ENCODE measurements at places on chromosomes 1 and 21.
A peak's percentile ranks its signal among the peaks of the same experiment; 100 is the strongest.

GRCh38 chr1:107690491-107690890 lies 274.5 kb downstream of the VAV3 start:
- DNase-seq, result no peak

DNA sequence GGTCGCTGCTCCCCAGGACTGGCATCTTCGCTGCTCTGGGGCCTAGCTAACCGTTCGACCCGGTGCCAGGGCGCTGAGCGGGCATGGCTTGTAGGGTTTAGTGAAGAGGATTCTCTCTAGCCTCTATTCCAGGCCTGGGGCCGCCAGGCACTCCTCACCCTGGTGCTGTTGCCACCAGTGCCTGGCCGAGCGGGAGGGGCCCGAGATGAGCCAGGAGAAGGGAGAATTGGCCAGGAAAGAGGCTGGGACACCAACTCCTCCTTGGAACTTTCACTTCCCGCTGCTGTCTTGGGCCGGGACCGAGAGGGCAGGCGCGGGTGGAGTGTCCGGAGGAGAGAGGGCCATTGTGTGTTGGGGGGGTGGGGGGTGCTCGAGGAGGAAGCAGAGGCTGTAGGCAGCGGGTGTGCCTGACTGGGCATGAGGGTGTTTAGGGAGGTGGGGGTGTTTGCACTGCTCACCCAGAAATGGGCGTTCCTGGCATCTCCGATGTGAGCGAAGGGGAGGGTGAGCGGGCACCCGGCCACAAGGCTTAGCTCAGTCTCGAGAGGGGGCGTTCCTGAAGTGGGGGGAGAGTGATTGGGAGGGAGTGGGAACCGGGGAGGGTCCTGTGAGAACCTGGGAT lies 772 bp downstream of the ADAM15 start:
- DNase-seq, result peak; percentile 85

DNA sequence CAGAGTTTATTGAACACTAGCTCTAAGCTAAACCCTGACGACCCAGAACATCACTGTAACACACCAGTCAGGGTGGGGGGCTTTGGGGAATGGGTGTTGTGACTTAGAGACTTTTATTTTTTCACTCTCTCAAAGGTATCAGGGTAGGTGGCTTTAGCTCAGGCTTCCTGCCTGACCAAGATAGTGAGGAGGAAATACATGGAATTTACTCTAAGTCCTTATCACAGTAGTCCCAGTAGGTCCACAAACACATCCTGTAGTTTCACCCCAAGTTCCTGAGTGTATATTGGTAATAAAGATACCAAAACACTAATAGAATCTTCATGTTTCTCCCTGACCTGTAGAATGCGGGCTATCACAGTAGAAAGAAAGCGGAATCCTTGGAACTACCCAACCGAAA lies 15.1 kb downstream of the GJA5 start:
- no peak for DNase-seq

DNA sequence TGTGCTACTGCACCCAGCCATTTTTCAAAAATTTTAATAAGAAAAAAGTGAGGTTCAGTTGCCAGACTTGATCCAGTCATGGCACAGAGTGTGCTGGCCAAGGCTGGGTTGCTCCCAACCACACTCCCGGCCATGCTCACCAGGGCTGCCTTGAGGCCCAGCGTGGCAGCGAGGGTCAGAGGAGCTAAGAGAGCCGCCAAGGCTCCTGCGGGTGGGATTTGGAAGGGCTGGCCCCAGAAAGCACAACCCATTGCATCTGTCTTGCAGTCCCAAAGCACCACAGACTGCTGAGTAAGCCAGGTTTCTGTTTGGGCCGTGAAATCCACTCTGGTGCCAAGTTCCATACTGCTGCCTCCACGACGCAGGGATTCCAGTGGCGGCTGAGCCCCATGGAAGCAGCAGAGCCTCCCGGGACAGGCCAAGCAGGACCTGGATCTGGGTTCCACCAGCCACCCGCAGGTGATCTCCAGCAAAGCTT lies 22.6 kb downstream of the ZBTB17 start:
- no peak for DNase-seq

- DNase-seq, result no peak
Measured at GRCh38 chr1:31943546-31944184, 5.5 kb upstream of the PTP4A2 start.

- DNase-seq, result no peak
Measured at GRCh38 chr1:92993581-92993980, 32.3 kb upstream of the DIPK1A start.

- DNase-seq, result no peak
Measured at GRCh38 chr1:26839339-26839722, 12.8 kb downstream of the ZDHHC18 start.

- DNase-seq, result no peak
Measured at GRCh38 chr1:185291159-185291558, 25.9 kb downstream of the IVNS1ABP start.

DNA sequence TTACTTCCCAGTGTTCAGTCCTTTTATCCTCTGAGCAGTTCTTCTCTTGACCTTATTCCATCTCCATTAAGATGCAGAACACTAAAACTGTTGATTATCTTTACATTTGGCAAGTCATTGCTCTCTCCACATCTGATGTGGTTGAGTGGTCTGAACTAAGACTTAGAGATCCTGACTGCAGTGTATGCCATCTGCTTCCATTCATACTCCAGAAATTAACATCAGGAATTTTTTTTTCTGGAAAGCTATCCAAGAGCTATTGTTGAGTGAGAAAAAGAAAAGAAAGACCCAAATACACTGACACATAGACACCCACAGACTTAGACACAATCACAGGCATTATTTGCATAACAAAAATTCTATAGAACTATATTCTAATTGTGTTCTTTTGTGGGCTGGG lies 3.7 kb upstream of the TRIM62 start:
- DNase-seq, result no peak

GRCh38 chr1:223811634-223812101 lies 34.1 kb downstream of the TP53BP2 start:
- DNase-seq, result no peak

- DNase-seq, result no peak
Measured at GRCh38 chr1:175408986-175409385, 216.4 kb upstream of the KIAA0040 start.

DNA sequence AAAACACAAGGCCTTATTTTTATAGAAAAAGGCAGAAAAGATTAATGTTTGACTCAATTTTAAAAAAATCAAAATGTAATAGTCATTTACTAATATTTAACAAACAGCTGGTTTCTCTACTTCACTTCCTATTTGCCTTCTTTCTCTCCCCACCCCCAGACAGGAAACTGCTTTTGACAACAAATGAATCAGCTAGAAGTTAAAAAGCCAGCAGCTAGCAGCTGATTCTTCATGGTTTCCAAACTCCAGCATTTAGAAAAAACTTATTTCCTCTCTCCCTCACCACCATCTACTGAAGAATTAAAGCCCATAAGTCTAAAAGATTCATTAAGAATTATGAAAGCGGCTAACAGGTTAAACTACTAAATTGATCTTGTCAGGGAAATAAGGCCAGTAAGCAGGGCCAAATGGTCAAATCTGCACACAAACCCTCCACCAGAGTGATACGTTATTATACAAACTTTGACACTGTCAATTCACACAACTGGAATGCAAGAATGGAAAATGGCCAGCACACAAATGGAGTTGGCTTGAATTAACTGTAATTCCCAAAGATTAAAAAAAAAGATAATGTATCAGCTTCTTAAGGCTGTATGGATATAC lies 4.0 kb downstream of the WDR26 start:
- no peak for DNase-seq

GRCh38 chr21:36806103-36806502 lies 107.2 kb downstream of the SIM2 start:
- no peak for DNase-seq

GRCh38 chr1:34128186-34128889 lies 36.7 kb downstream of the CSMD2 start:
- no peak for DNase-seq

DNA sequence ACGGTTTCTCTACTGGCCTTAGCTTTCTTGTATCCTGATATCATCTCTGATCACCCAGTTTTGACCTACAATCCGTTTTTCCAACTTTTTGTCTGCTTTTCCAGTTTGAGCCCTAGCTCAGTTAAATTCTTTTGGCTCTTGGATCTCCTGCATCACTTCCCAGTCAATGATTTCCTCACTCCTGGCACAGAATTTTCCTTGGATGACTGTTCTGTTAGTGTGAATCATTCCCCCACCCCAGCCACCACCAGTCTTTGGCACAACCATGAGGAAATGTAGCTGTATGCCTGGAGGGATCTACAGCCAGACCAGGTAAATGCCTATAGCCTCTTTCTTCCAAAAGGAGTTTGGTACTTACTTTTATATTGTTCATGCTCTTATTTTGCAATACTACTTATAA lies 187.2 kb upstream of the PTGFR start:
- DNase-seq, result peak; percentile 84

- peak; percentile 72 for DNase-seq
Measured at GRCh38 chr1:109823543-109824348, 60.0 kb upstream of the EPS8L3 start.

- no peak for DNase-seq
Measured at GRCh38 chr21:43786807-43787440, 2.5 kb upstream of the RRP1 start.

GRCh38 chr1:206568779-206569352 lies 43.4 kb downstream of the EIF2D start:
- DNase-seq, result no peak

GRCh38 chr1:165928075-165928731 lies 100.8 kb downstream of the UCK2 start:
- DNase-seq, result no peak

GRCh38 chr1:62832276-62832675 lies 48.3 kb downstream of the ATG4C start:
- no peak for DNase-seq

GRCh38 chr1:2091611-2092604 lies 41.7 kb downstream of the PRKCZ start:
- no peak for DNase-seq

- DNase-seq, result peak; percentile 99
Measured at GRCh38 chr1:156193488-156194299, at the start of gene SLC25A44. SLC25A44 (plus strand) TSS chr1:156194104; CDS start chr1:156199848, 5,744 bp downstream.

GRCh38 chr1:6248161-6248776 lies 4.3 kb downstream of the HES3 start:
- no peak for DNase-seq

GRCh38 chr1:55055951-55056631 lies 16.7 kb downstream of the PCSK9 start:
- DNase-seq, result no peak

DNA sequence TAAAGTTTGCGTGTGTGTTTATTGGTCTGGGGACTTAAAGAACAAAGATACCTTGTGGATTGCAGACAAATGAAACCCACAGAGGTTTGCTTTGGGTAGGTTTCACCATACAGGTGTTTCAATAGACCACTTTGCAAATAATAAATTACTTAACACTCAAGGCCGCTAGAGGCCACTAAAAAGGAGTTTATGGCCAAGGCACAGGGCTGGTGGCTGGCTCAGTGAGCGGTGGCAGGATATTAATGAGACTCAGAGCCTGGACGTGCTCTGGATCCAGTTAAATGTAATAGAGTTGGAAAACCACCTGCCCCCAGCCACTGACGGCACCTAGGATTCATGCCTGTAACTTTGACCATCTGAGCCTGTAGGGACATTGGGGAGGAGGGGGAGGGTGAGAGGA lies 44.5 kb downstream of the LRRC38 start:
- no peak for DNase-seq

GRCh38 chr1:12202190-12202497 lies 27.7 kb upstream of the VPS13D start:
- no peak for DNase-seq

DNA sequence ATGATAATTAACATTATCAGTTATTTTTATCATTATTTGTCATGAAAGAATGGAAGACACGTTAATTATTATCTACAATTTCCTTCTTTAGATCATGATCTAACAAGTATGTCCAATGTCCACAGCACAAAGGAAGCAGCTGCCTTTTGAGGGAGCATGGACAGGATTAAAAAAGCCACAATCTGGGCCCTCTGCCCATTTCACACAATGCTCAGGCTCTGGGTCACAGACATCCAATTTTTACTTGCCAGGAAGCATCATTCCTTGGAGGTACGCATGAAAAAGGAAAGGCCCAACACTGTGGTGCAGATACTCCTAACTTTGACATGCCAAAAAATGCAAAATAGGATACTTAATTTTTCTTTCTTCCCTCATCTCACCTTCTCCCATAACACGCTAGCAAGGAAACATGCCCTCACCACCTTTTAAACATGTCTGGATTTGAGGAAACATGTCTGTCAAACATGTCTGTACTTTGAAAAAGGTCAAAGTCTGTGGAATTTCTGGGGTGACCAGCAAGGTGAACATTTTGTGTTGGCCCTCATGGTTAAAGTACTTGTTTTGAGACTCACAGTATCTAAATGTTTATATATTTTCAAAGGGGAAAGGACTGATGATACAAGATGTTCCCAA lies 40.0 kb downstream of the GADD45A start:
- DNase-seq, result no peak

GRCh38 chr1:202034683-202035462 lies 24.5 kb downstream of the ELF3 start:
- DNase-seq, result peak; percentile 80

DNA sequence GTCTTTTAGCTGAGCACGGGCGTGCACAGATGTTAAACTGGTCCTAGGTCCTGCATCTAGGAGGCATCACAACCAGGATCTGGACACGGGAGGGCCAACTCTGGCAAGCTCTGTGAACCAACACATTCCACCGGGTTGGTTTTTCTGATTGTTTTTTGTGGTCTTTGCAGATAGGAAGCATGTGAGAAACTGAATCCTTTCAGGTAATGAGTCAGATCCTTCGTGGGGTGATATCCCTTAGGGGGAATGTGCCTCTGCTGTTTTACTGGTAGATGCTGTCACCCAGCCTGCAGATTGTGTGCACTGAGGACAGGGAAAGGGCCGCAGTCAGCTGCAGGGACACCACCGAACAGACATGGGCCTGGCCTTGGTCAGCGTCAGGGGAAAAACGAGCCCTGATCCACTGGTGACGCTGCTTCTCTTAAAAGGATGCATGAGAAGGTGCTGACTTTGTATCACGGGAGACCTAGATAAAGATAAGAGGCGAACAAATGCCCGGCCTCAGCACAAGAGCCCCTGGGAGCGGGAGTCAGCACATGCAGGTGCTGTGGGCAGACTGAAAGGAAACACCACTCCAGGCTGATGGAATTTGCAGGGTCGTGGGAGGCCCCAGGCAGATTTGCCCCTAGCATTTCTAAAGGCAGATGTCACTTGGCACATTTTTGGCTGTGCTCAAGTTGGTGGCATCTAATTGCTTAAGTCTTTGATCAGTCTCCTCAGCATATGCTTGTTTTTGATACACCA lies 51.1 kb downstream of the DOP1B start:
- no peak for DNase-seq

- no peak for DNase-seq
Measured at GRCh38 chr1:212926372-212926771, 24.0 kb upstream of the VASH2 start.

DNA sequence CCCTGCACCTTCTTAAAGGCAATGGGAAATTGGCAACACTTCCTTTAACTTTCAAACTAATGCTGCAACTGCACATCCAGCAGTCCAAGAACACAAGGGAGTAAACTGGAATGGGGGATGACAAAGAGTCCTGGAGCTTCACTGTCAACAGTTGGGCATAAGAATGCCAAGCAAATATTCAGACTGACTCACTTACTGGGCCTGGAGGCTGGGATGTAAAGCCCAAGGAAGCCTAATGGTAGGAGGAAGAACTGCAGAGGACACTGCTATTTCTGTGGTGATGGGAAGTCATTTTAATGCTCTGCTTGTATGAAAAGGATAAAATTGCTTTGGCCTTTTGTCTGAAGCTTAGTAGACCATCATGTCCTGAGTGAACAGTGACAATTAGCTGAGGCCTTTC lies 15.7 kb upstream of the DMRTA2 start:
- no peak for DNase-seq

- DNase-seq, result no peak
Measured at GRCh38 chr1:82463951-82464350, 663.2 kb downstream of the ADGRL2 start.

GRCh38 chr1:205915354-205915990 lies 27.8 kb downstream of the SLC26A9 start:
- no peak for DNase-seq

- no peak for DNase-seq
Measured at GRCh38 chr21:40671716-40672115, 175.2 kb downstream of the DSCAM start.
